Muscle of arm (tissue), 14 donors: ENCODE measurements at places on chromosomes 16 and 17.

DNA sequence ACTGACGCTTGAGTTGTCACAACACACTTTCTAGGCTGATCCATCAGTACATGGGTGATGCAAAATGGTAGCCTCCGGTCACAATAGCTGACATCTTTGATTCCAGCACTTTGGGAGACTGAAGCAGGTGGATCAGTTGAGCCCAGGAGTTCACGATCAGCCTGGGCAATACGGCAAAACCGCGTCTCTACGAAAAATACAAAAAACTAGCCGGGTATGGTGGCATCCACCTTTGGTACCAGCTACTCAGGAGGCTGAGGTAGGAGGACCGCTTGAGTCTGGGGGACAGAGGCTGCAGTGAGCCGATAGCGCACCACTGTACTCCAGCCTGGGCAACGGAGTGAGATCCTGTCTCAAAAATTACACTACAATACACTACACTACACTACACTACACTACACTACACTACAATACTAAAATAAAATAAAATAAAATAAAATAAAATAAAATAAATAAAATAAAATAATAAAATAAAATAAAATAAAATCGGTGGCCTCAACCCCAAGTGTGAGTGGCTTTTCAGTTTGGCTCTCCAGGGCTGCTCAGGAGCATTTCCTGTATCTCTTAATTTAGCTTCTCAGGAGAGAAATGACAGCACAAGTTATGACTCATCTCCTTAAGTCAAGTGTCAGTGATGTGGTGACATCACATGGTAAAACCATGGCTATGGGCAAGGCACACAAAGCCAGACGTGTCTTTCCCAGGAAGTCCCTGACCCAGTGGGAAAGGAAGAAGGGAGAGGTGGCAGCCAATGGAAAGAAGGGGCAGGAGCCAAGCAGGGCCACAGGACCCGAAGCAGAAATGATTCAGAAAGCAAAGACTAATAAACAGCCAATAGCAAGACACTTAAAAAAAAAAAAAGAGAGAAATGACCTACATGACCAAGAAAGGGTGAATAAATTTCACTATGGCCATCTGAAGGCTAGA lies 75.3 kb upstream of the TBC1D3K start:
- no peak for DNase-seq

GRCh38 chr17:19332371-19333131 lies 30.0 kb downstream of the B9D1 start:
- DNase-seq: no peak

DNA sequence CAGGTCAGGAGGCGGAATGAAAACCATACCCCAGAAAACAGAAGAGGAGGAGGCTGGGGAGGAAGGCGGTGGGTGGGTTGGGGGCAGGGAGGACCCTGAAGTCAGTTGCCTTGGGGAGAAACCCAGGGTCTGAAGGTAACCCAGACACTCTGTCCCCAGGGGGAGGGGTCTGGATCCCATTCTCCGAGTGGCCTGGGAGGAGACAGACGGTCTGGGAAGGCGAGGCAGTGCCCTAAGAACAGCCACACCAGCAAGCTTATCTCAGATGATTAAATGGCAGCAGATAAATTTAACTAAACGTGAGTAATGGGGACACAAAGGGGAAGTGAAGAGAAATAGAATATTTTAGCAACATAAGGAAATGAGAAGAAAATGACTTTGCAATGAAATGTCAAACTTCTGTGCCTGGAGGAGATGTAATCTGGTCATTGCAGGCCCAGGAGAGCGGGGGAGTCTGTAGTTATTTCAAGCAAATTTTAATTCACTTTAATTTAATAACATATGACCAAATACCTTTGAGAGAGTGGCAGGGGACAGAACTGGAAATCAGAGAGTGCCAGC lies 21.4 kb upstream of the ZFP90 start:
- no peak for DNase-seq

GRCh38 chr16:88992351-88993165 lies 15.6 kb upstream of the CBFA2T3 start:
- DNase-seq: no peak

DNA sequence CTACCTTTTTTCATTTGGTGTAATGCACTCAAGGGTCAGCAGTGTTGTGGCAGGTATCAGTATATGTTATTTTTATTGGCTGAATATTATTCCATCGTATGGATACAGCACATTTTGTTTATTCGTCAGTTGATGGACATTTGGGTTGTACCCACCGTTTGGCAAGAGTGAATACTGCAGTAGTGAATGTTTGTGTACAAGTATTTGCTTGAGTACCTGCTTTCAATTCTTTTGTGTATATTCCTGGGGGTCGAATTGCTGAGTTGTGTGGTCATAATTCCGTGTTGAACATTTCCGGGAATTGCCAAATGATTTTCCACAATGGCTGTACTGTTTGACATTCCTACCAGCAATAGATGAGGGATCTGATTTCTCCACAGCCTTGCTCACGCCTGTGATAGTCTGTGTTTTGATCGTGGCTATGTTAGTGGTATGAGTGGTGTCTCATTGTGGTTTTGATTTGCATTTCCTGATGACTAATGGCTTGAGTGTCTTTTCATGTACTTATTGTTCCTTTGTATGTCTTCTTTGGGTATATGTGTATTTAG lies 108.4 kb downstream of the OR1D5 start:
- DNase-seq: no peak

DNA sequence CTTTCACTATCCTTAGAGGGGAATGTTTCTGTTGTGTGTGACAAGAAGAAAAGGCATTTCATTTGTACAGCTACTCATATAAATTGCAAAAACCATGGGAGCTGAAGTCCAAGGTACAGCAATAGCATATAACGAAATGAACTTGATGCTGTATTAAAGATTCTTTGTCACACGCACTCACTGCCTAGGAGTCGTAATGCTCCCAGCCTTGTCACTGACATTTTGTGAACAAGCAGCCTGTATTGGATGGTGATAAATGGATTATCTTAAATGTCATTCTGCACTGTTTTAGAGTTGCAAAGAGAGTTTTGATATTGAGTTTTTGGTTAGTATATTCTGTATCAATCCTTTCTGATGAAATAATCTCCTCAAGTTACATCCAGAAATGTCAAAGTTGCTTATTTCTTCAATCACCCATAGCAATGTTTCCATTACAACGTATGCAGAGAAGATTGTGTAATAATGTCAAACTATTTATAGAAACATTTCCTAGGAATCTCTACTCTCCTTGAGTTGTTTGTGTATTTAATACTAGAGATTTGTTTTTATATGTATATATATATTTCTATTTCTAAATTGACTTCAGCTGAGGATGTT lies 270.6 kb downstream of the FTO start:
- no peak for DNase-seq

GRCh38 chr17:31067691-31068184 lies 27.0 kb upstream of the NF1 start:
- DNase-seq: no peak

- no peak for DNase-seq
These were observed 1.5 kb downstream of the FBRS start for GRCh38 chr16:30659507-30660423.

DNA sequence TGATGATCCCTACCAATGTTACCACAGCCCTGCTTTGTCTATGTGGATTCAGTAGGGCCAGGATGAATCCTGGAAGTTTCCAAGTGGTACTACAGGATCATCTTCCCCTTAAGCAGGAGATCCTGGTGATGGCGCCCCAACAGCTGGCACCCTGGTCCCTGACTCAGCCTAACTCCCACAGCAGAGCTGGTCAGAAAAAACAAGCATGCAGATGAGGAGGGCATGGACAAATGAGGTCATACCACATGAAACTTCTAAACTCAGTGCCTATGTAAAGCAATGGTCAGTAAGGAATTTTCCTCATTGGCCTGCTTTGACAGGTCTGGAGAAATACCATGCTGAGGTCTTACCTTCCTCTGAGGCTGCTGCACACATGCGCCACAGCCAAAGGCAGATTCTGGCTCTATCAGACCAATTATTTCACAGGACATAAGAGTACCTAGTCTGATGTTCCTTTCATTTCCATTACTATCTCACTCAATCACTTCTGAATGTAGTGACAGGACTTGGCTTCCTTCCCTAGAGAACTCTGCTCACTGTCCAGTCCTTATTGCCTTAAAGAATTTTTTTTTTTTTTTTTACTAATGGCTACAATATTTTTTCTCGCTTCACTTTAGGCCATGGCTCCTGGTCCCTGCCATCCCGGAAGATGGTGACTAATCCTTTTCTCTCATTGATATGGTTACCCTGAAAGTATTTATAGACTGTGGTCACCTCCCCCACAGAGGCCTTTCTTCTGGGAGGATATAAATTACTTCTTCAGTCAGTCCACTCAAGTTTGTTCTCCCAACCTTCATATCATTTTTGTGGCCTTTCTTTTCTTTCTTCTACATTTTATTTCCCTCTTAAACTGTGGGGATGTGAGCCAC lies 525.2 kb upstream of the PSMD7 start:
- DNase-seq: no peak

DNA sequence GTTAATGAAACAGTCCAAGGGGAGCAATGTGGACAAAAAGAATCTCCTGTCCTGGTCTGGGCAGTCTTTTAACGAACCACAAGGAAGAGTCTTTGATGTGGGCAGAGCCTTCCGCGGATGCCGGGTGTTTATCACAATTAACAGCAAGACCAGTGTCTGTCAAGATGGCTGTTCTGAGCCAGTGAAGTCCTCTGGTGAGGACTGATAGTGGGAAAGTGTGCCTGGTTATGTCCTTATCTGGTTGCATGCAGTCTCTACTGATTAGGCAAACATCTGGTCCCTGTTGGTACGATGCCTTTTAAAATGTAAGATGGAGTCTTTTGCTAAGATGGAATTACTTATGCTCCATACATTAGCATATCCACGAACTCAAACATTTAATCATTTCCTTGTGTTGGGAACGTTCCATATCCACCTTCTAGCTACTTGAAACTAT lies 88.5 kb downstream of the ZNF18 start:
- DNase-seq: no peak

GRCh38 chr17:1111599-1112443 lies 68.0 kb downstream of the ABR start:
- DNase-seq: no peak

- DNase-seq: no peak
These were observed 1.4 kb downstream of the CD19 start for GRCh38 chr16:28933171-28933570.

- no peak for DNase-seq
These were observed 5.3 kb downstream of the BEAN1 start for GRCh38 chr16:66432429-66432828.

GRCh38 chr16:23944381-23944780 lies 108.6 kb downstream of the PRKCB start:
- no peak for DNase-seq

DNA sequence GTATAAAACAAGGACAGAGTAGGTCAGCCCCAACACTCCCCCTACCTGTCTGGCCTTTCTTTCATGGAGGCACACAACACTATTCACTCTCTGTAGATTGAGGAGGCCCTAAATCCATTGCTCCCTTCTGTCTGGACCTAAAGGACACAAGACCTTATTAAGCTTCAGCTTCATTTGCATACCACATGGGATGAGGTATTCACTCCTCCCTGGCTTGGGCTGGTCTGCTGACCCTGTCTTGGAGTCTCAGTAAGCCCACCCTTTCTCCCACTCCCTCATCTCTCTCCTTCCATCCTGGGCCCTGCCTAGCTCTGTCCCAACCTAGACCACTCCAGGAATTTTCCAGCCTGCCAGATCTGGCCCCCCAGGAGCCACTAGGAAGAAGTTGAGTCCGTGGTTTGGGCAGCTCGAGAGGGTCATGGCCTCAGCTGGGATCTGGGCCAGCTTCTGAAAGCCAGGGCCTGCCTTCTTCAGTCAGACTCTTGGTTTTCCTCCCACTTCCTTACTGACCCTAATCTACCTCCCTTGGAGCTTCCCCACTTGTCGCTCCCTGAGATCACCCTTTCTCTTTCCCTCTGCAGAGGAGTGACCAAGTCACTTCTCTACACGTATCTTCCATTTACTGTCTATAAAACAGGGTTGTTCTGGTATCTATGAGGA lies 6.5 kb upstream of the LLGL1 start:
- DNase-seq: no peak

DNA sequence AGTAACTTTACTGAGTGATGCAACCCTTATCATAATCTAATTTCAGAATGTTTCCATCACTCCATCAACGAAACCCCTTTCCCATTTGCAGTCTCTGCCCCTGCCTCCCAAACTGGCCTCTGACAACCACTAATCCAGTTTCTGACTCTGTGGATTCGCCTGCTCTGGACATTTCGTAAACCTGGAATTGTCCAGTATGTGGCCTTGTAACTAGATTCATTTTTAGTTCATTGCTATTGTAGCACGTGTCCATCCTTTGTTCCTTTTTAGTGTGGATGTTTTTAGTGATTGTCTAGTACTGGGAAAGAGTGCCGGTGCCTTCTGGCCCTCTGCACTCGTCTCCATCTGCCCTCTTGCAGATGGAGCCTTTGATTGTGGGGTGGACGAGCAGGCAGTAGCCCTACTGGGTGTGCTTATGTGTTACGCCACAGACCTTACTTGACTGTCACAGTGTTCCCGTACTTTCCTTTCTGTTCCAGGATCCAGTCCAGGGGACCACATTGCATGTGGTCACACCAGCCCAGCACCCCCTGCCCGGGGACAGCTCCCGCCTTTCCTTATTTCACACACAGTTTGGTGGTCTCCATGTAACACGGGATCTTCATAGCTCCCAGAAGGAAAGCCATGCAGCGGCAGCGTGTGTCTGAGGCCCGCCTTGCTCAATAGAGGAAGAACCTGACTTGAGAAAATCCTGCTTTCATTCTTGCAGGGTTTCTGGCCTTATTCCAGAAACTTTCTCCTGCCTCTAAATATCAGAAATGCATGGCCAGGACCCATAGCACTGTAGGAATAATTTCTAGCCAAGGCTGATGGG lies 8.8 kb downstream of the KIAA0513 start:
- DNase-seq: no peak

DNA sequence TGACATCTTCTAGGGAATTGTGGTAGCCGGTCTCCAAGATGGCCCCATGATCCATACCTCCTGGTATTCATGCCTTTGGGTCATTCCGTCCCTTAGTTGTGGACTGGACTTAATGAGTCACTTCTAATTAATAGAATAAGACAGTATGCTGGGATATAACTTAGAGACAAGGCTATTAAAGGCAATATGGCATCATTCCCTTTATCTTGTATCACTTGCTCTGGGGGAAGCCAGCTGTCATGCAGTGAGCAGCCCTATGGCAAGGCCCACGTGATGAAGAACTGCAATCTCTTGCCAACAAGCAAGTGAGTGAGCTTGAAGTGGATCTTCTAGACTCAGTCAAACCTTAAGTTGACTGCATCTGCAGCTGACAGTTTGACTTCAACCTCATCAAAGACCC lies 97.8 kb upstream of the MED13 start:
- DNase-seq: no peak
